ENCODE measurements at places on chromosomes 4 and X. TPM values are rescaled to one million over a fixed set of nuclear protein-coding genes. Genes with fewer than 3 reads are reported as not detected.
A peak's percentile ranks its signal among the peaks of the same experiment; 100 is the strongest.

The NOA1 gene
- 11.6 TPM for total RNA-seq

The RTL9 gene
- total RNA-seq = 0.11 TPM

The TMEM33 gene
- total RNA-seq = 30.8 TPM

The FAM13A gene
- 15.2 TPM for total RNA-seq

DNA sequence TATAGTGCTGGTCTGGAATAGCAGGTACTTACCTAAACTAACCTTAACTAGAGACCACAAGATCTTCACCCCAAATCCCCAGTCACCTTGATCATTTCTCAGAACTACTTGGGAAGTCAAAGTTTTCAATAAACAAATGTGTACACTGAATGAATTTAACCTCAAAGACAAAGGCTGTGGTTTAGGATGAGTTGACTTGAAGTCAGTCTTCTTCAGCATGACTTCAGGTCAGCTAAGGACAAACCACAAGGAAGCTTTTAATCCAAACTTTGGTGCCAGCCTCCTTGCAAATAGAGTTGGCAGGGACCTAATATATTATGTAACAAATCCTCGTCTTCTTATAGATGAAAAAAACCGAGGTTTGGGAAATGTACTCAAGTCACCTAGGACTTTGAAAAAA is 21.2 kb upstream of the VCX2 start:
- DNase-seq = peak; percentile 13

DNA sequence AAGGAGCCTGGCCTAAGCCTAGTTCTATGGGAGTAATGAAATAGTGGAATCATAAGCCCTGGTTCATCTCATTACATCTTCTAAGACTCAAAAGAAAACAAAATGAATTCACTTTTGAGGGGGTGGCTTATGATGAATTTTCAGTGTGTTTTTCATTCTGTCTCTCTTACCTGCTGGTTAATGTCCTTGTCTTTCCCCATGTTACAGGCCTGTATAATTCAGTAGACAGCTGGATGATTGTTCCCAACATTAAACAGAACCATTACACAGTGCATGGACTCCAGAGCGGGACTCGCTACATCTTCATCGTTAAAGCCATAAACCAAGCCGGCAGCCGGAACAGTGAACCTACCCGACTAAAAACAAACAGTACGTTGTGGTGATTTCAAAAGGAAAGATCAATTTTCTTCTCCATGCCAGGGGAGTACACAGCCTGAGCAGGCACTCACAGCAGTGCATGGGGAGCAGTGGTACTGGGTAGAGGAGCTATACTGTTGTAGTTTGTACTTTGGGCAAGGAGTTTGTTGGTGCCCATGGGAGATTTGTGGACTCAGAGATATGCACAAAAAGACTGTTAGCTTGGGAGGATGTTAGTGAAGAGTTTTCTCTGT is 57.9 kb downstream of the TEX13B start:
- DNase-seq = no peak

DNA sequence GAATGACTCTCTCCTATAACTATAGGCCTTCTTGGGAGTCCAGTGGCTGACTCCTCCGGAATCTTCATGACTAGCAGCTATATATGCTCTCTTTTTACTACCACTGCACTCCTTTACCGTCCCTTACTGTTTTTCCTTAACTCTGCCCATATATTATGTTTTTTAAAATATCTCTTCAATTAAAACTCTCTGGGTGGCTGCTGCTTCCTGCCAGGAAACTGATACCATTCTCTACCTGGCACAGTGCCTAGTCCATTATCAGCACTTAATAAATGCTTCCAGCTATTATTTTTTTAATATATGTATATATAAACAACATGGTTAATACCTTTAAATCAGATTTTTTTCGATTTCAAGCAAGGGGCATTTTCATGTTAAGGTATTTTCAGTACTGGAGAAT is 136.6 kb upstream of the FAM47B start:
- DNase-seq = no peak

DNA sequence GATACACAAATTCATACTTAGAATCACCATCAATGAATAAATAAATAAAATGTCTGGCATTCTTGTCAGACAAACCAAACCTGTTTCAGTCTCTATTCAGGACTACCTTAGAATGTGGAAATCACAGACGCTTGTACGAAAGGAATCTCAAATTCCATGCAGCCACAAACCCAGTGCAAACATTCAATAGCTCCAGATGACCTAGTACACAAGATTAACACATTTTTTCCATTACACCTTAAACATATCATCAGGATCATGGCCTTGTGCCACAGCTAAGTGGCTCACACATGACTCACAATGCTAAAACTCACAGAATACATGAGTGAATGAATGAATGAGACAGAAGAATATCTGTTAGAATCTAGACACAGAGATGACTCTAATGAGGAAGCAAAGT is 134.2 kb downstream of the PWWP3B start:
- no peak for DNase-seq

Data from SJSA1 (cell line).